ENCODE measurements at places on chromosomes 2 and 18.
A peak's percentile ranks its signal among the peaks of the same experiment; 100 is the strongest.

DNA sequence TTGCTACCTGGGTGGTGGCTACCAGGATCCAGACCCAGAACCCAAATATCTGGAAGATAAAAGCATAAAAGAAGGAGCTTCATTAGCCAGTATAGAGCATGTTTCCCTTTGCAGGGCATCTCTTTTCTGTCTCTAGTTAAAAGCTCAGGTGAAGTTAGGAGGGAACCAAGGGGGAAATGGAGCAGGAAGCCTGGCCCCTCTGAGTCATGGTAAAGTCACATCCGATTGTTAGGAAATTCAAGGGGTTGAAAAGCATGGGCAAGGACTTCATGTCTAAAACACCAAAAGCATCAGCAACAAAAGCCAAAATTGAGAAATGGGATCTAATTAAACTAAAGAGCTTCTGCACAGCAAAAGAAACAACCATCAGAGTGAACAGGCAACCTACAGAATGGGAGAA lies 126.9 kb downstream of the RPIA start:
- DNase-seq = no peak

DNA sequence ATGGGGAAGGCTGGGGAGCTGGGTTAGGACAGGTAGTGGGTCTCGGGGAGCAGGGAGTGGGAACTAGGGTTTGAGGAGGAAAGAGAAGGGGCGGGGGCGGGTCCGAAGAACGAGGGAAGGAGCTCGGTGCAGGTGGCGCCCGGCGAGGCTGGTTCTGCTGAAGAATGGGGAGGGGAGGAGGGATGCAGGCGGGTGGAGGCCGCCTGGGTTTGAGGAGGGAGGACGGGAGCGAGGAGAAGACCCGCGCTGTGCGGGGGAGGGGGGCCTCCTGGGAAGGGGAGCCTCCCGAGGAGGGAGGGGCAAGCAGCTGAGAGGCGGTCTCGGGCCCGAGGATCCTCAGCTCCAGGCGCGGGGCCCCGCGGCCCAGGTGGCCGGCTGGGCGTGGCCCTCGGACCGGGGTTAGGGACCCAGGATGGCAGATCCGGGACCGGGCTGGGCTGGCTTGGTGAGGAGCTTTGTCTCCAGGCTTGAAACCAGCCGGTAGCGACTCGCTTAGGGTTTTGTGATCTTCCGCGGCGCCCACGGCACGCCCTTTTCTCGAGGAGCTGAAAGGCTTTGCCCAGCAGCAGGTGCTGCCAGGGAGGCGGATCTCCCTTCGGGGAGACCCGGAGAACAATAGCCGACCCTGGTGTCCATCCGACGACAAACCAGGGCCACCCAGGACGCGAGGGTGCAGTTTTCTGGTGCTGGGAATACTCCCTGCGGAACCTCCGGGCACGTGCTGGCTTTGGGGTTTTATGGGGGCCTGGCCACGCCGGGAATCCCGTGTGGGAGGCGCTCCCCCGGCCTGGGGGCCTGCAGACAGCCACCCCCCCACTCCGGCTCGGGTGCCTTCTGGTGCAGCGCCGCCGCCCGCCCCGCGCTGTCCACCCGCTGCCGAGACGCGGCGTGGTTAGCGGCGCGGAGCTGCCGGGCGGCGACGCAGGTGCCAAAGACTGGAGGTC lies 1.4 kb downstream of the DPYSL5 start:
- DNase-seq = no peak

GRCh38 chr18:58800582-58800981 lies 64.1 kb upstream of the ZNF532 start:
- DNase-seq = no peak

DNA sequence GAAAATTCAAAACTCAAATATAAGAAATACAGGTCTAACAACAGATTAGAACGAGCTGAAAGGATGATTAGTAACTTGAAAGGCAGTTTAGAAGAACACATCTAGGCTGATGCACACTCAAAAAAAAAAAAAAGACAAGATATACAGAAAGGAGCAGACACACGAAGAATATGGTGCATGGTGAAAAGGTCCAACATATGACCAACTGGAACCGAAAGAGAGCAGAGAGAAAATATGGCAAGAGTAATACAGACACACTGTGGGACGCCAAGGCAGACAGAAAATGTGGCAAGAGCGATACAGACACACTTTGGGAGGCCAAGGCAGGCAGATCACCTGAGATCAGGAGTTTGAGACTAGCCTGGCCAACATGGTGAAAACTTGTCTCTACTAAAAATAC lies 39.8 kb downstream of the NDUFA10 start:
- DNase-seq = no peak

DNA sequence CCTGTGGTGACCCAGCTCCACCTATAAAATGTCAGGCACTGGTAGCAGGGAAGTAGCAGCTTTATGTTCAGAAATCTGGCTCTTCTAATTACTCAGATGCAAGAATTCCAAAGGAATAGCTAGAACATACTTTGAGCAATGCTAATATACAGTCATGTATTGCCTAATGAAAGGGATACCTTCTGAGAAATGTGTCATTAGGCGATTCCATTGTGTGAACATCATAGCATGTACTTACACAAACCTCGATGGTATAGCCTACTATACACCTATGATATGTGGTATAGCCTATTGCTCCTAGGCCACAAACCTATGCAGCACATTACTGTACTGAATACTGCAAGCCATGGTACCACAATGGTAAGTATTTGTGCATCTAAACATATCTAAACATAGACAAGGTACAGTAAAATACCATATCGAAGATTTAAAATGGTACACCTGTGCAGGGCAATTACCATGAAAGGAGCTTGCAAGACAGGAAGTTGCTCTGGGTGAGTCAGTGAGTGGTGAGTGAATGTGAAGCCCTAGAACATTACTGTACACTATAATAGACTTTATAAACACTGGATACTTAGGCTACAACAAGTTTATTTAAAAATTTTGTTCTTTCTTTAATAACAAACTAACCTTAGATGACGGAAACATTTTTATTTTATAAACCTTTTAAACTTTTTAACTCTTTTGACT lies 50.3 kb upstream of the ETAA1 start:
- no peak for DNase-seq

GRCh38 chr18:35953688-35954087 lies 18.8 kb upstream of the RMP24 start:
- DNase-seq = no peak

DNA sequence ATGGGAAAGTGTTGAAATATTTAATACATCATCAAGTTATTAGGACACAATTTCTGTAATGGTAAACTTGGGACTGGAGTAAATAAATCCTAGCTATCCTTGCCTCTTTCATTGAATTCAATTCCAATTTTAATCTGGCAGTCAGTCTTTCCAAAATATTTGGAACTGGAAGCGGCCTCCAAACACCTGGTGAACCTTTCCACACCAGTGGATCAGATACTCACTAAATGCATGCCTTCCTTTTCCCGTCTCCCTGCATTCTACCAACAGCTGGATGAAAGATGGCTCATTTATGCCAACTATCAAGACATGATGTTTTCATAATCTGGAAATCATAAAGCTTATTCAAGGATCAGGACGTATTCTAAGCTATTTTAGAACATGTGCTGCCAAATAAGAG lies 488.2 kb upstream of the SPHKAP start:
- no peak for DNase-seq

DNA sequence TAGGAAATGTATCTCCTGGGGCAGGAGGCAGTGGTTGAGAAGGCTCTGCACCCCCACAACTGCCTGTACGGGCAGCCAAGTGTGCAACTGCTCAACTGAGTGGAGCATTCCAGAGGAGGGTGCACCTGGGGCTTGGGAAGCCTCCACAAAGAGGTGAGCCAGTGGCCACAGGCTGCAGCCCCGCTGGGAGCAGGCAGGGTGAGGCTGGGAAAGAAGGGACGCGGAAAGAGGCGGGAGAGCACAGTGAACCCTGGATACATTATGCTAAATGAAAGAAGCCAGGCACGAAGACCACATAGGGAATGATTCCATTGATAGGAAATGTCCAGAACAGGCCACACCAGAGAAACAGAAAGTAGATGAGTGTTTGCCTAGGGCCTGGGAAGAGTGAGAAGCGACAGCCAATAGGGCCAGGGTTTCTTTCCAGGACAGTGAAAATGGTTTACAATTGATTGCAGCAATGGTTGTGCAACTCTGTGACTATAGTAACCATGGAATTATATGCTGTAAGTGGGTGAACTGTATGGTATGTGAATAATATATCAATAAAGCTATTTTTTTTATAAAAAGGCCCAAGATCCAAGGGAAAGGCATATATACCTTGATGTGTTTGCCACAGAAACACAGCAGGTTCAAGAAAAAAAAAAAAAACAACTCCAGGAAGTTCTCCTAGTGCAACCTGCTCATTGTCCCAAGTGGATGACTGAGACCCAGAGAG lies 82.4 kb downstream of the DDX1 start:
- DNase-seq = peak; percentile 20

- no peak for DNase-seq
These were observed 105.6 kb upstream of the EPHA4 start for GRCh38 chr2:221677688-221678087.

DNA sequence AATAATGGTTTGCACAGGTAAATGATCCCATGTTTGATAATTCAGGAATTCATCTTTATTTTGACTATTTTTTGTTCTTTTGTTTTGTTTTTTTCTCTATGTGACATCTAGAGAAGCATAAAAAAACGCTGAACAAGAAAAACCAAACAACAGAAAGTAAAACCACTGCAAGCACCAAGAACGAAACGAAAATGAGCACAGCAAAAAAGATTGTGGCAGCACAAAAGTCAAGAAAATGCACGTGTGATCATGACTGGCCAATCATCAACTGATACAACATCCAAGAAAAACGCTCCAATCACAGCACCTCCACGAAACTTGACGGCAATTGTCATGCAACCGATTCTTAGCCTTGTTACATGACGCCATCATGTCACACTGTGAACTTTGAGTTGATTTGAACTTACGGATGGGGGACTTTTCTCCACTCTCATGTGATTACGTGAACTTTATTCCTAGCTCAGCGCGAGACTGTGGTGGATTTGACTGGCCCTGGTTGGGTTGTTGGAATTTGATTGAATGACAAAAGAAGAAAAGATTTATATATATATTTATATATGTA lies 318.7 kb downstream of the CELF4 start:
- no peak for DNase-seq

DNA sequence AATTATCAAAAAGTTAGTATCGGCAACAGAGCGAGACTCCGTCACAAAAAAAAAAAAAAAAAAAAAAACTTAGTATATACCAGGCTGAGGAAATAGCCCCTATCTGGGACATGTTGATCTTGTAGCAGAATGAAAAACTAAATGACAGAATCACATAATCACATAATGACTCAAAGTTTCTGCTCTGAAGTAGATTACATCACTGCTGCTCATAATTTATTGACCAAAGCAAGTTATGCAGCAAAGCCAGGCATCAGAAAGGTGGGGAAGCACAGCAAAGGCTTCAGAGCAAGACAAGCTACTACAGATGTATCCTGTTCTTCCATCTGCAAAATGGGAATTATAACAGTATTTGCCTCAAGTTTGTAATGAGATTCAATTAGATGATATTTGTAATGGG lies 68.1 kb downstream of the BOD1L2 start:
- DNase-seq = no peak

GRCh38 chr2:43226955-43227829 lies 786 bp upstream of the ZFP36L2 start:
- DNase-seq = peak; percentile 73

DNA sequence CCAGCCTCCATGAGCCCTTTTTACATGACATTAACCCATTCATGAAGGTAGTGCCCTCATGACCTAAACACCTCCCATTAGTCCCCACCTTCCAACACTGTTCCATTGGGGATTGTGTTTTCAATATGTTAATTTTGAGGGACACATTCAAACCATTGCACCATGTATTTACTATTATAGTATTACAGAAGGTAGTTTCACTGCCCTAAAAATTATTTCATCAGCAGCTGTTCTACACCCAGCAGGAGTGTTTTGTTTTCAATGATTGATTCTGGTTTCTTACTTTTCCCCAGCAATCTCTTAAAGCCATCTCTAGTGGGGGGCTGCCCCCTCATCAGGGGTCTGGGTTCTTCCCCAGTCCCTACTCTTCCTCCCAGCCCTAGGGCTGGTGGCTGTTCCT lies 71.9 kb downstream of the CERS6 start:
- no peak for DNase-seq

DNA sequence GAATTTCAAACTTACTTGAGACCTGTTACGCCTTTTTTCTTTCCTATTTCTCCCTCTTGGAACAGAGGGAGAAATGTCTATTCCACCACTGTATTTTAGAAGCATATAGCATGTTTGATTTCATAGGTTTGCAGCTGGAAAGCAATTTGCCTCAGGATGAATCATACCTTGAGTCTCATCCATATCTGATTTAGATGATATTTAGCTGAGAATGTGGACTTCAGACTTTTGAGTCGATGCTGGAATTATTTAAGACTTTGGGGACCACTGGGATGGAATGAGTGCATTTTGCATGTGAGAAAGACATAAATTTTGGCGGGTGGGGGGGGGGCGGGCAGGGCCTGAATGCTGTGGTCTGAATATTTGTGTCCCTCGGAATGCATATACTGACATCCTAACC lies 282.7 kb upstream of the STON1 start:
- DNase-seq = no peak

DNA sequence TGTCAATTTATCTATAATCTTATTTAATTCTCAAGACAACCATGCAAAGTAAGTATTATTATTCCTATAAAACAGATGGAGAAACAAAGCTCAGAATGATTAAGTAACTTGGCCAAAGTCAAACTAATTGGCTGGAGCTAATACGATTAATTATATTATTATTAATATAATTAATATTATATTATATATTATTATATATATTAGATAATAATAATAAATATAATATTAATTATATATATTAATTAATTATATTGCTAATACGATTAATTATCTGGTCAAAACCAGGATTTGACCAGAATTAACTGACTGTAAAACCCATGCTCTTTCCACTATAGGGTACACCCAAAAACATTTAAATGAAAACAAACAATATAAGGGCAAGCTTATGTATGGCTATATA lies 52.4 kb downstream of the FARSB start:
- DNase-seq = no peak

DNA sequence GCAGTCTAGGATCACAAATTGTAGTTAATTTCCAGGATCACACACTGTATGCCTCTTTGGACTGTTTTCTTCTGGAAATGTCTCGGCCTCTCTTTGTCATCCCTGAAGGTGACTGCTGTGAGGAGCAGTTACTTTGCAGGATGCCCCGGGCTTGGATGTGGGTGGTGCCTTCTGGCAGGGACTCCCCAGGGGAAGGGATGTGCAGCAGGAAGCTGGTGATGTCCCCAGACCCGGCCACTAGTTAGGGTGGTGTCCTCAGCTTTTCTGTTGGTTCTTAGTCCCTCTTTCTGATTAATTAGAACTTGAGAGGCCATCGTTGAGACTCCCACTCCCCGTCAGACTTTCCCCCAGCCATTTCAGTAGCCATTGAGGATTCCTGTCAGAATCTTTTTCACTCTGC lies 286.6 kb upstream of the HDAC4 start:
- no peak for DNase-seq

- DNase-seq = no peak
These were observed 200.5 kb upstream of the HDAC4 start for GRCh38 chr2:239601201-239601851.

DNA sequence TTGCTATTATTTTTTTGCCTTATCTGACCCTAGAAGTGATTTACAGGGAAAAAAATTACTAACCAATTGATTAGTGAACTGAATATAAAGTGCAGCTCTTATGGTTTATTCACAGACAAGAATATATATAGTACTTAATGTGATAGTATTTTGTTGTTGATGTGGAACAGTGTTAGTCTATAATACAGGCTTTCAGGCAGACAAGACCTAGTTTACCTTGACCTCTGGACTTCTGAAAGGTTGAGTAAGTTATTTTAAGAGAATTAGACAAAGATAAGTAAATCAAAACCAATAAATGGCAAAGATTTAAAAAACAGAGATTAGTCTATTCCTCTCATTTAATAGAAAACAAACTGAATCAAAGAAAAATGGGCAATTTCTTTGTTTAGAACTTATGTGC lies 46.0 kb downstream of the SCN1A start:
- DNase-seq = no peak

All from stromal cell of bone marrow (primary cell).